ENCODE measurements at places on chromosomes 3 and 15.
A peak's percentile ranks its signal among the peaks of the same experiment; 100 is the strongest.

GRCh38 chr3:188854772-188855149 lies 317.0 kb upstream of the TPRG1 start:
- no peak for DNase-seq

- DNase-seq: no peak
Observed at GRCh38 chr3:40229963-40230362, 79.5 kb upstream of the EIF1B start.

DNA sequence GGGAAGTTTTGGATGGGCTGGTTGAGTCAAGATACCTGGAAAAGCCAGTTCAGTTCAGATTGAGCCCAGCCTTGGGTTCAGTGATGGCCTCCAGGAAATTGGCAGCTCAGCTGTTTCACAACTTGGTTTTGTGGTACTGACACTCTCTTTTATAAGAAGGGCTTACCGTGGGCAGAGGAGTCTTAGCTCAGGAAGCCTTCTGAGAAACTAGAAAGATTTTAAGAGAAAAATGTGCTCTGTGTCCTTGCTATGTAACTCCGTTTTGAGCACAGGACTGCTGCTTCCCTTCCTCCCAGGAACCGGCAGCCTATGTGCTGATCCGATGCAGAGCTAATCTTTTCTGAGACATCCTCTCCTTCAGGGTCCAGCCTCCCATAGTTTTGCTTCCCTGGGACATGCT lies 46.6 kb upstream of the RASGRP1 start:
- peak; percentile 25 for DNase-seq

DNA sequence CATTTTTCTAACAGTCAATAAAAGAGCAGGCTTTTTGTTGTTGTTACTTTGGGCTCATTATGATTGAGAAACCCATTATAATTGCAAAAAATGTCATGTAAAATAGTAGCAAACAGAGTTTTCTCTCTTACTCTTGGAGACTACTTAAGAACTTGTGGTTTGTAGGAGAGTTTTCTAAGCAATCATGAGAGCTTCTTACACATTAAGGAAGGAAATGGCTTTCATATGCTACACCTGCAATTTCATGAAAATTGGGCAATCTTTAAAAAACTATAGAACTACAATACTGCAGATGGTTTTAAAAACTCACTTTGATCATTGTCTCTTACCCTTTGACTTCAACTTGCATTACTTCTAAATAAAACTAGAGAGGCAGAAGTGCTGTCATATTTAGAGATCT lies 701.8 kb downstream of the ZPLD1 start:
- DNase-seq: no peak

- DNase-seq: no peak
Observed at GRCh38 chr3:13235897-13236296, 162.7 kb upstream of the IQSEC1 start.

- no peak for DNase-seq
Observed at GRCh38 chr15:41809121-41809520, 18.8 kb upstream of the JMJD7 start.

DNA sequence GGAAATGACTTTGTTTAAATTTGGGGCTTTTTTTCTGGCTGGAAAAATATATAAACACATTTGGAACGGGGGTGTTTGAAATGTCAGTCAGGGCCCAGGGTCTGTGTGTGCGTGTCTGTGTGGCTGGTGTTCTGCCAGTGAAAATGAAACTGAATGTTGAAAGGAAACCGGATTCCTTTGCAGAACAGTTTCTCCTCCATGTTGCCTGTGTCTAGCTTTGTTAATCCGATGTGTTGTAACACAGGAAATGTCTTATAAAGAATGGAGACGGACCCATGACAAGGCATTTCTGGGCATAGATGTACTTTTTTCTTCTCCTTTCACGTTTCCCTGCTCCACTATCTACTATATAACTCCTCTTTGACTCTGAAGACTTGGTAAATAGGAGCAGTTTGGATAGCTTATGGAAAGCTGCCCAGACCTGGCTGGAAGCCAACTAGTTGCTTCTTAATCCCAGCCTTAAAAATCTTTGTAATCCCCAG lies 2.8 kb downstream of the SQOR start:
- DNase-seq: no peak

- no peak for DNase-seq
Observed at GRCh38 chr3:182596676-182597410, 196.5 kb upstream of the ATP11B start.

DNA sequence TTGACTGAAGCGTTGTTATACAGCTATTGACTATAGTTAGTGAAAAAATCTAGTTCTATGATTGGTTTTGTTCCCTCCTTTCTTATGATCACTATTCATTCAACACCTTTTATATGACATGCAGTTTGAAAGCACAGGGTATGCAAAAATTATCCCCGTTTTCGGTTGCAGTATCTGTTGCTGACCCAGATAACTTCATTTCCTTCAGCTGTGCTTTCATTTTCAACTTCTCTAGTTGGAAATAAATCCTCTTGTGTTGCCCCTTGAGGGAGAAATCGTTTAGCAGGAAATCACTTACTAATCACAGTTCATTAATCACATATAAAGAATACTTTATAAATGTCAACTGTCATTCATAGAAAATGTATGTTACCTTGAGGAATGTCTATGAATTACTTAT lies 55.1 kb downstream of the MBNL1 start:
- DNase-seq: no peak

- DNase-seq: no peak
Observed at GRCh38 chr3:13452490-13453335, 27.4 kb upstream of the HDAC11 start.

DNA sequence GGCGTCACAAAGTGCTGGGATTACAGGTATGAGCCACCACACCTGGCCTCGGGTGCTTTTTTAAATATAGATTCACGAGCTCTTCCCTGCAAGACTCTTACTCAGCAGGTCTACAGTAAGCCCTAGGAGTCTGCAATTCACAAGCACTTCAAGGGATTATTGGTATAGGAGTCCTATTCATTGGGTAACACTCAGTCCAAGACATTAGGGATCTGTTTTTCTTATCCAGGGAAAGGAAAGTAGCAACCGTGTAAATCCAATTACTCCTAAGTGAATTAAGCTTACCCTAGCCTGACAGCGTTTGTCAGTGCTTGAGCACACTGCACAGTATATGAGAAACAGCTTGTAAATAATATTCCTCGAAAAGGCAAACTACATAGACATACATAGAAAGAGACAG lies 109.9 kb downstream of the SENP2 start:
- DNase-seq: no peak

DNA sequence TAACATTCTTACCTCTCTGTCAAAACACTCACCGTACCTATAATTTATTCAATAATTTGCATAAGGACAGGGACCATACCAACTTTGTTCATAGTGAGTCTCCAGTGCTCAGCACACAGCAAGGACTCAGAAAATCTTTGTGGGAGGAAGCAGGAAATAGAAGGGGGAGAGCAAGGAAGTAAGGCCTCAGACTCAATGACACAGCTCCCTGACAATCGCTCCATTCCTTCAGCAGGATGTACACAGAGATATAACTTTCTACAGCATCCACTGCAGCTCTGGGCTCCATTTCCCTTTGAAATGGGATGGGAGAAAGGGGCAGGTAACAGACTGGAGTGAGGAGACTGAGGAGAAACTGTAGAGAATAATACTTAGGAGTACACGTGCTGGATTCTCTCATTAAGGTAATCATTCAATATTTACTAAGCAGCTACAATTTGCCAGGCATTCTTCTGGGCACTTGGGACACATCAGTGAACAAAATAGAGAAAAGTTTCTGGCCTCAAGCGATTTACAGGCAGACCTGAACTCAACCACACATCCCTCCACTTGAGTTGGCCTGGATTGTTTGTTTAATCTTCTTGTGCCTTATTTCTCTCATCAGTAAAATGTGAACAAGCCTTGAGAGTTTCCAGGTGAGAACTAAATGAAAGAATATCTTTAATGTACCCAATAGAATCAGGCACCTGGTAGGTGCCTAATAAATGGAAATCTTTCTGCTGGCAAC lies 330.3 kb upstream of the THBS1 start:
- DNase-seq: no peak

DNA sequence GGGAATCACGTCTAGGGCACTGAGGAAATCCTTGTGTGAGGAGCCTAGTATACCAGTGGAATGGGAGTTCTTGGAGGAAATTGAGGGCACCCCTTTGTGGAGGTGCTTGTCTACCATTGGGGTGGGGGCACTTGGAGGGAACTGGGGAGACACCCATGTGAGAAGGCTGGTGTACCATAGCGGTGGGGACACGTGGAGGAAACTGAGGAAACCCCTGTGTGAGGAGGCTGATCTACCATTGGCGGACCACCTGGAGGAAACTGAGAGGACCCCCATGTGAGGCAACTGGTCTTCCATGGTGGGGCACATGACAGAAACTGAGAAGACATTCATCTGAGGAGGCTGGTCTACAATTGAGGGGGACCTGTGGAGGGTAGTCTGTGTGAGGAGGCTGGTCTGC lies 164.5 kb downstream of the FBLN2 start:
- no peak for DNase-seq

DNA sequence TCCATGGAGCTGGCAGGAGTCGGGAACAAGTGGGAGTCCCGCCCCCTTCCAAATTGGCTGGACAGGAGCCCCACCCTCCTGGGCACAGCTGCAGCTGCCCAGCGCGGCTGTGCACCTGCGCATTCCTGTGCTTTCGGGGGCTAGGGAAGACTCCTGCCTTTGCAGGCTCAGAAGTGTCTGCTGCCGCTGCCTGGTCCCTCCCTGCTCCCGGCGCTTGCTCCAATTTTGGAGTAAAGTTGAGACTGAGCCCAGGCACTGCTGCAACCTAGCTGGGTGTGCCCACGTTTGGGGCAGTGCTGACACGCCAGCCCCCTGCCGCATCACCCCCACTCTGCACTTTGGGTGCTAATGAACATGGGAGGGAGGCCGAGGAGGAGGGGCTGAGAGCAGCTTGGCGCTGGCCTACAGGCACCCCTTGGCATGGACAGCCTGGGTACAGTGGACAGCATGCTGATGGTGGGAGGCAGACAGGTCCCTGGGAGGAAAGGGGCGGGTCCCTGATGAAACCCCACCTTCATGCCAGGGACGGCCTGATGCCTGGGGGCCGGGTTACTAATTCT lies 399.2 kb upstream of the CNTN4 start:
- no peak for DNase-seq

DNA sequence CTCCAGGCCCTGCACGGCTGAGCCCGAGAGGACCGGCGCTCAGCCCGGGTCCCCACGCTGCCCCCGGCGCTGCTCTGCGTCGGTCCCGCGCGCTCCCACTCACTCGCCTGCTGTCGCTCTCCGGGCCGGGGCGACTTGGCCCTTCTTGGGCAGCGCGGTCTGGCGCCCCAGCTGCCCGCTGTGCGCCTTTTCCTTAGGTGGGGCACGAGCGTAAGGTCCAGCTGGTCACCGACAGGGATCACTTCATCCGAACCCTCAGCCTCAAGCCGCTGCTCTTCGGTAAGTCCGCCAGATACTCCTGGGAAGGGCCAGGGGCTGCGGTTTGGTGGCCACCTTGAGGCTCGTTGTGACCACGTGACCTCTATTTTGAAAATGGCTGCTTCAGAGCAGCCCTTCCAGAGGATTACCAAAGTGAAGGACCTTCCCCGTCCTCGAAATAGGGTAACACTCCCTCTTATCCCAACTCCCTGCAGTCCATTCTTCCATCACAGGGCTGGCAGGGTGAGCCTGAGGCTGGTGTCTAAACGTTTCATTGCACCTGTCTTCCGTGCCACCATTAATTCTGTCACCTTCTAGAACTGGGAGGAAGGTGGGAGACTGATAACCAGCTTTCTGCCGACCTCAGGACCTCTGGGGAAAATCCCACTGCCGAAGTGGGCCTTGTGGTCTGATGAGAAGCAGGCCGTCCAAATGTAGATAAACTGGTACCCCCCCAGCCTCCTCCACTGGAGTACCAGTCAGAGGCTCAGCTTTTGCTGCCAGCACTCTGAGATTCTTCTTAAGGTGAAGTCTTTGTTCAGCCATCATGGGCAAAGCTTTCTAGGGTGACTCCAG lies 812 bp downstream of the P4HTM start:
- peak; percentile 68 for DNase-seq

GRCh38 chr15:91853948-91854638 lies 585 bp downstream of the SLCO3A1 start:
- peak; percentile 74 for DNase-seq

- DNase-seq: no peak
Observed at GRCh38 chr3:26104851-26105251, 315.0 kb downstream of the OXSM start.

- no peak for DNase-seq
Observed at GRCh38 chr15:73624530-73624929, 8.7 kb downstream of the NPTN start.

DNA sequence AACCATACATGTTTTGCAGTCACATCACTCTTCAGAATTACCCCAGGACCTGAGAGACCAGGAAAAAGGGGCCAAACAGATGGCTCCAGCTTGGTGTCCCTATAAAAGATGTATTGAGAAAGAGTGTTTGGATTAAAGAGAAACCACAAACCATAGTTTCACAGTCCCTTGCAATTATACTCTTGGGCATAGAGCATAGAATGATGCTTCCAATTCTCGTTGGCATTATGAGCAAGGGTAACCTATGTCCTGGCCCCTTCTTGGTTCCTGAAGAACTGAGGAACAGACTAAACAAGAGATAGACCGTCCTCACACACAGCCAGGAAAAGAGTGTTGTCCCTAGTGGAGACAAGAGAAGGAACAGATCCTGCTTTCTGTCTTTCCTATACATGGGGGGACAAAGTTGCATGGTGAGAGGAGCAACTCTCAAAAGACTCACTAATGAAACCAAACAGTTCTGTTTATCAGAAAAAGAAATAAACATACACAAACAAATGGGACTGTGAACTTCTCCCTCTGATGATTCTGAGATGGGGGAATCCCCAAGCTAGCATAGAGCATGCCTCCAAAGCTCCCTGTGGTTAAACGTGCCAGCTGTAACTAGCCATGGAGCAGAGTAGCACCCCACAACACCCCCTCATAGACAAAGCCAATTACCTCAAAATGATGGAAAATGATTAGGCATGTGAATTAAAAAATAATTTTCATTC lies 908.6 kb downstream of the NTRK3 start:
- DNase-seq: no peak

DNA sequence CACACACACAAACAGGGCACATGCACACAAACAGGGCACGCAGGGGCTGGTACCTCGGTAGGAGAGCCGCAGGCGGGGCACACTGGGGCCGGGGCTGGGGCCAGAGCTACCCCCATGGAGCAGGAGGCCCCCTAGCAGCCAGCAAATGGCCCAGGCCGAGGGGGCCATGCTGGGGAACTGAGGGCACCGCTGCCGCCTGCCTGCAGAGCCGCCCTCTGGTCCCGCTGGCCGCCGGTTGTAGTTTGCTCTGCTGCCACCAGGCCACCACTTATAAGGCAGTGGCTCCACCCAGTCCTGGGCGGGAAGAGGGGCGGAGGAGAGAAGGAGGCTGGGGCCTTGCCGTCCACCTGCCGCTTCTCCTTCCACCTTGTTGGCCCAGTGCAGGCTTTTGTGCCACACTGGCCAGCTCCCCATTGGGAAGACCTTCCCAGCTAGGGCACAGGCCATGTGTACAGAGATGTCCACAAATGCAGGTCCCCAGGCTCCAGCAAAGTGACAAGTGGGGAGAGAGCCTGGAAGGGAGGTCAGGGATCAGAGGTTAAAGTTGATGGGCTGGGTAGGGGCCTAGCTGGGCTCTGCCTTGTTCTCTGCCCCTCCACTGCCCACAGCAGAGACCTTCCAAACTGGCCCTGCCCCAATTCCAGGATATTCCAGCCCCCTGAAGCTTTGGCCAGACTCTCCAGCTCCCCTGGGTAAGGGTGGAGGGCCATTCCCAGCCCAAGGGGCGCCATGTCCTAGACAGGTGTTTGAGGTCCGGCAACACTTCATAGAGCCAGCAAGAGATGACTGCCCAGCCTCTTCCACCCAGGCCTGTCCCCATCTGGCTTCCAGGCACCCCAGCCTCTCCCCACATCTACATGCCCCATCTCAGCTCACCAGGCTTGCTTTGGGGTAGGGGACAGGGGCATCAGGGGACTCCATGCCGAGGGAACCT lies at the start of gene SEMA3G:
TSS of gene SEMA3G (minus strand) at position 244 of the 934 bp plus-strand sequence. CDS start at position 168, 76 bp downstream.
- peak; percentile 92 for DNase-seq

Measured in islet precursor cell (in vitro differentiated cells).